ENCODE measurements at places on chromosomes 5 and 9.

DNA sequence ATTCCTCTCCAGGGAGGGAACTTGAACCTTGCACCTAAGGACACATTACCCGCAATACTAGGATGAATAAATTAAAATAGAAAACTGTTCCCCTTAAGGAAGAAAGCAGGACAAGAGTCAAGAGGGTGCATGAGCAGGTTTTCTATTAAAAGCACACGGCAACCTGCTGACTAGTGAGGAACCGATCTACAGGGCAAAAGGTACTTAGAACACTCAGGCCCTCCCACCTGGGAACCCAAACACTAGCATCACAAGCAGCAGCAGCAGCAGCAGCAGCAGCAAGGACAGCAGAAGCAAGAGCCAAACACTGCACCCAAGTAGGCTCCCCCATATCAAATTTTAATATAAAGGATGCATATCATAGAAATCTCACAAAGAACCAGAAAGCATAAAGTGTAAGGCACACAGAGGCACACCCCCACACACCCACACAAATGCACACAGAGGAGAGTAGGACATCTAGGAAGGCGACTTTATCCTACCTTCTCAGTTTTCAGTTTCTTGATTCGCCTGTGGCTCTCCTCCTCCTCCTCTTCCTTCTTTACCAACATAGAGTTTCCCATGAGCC, 2.8 kb downstream of the ZNF608 start:
- DNase-seq, result no peak

DNA sequence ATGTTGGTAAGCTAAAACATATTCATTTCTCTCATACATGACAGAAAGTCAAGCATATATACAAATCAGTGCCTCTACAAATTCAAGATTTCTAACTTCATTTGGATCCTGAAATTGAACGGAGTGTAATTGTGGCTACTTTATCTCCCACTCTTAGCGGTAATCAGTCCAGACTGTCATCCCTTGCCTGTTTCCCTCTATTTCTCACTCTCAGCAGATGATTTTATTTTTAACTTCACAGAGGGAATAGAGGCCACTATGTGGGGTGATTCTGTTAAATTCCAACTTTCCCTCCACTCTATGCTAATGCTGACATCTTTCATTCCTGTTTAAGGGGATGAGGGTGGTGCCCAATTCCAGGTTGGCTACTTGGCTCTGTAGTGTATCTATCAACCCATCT, 153.8 kb upstream of the KCNN2 start:
- DNase-seq, result no peak

- no peak for DNase-seq
Measured at GRCh38 chr5:88837817-88838216, 45.2 kb downstream of the MEF2C start.

DNA sequence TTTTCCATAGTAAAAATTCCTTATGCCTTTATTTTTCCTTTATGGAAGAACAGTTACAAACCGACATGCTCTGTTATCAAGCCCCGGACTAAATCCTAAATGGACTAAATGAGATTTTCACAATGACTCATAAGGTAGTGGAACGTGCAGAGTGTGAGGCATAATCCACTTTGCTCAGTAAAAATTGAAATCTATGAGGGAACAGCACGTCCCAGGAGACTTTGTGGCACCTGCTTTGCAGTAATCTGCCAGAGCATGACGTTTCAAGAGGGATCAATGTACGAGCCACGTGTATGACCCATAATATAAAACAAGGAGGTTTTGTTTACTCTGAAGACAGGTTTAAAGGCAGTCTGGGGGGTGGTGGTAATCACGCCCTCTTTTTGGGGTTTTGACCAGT, 83.8 kb upstream of the GNA14 start:
- no peak for DNase-seq

DNA sequence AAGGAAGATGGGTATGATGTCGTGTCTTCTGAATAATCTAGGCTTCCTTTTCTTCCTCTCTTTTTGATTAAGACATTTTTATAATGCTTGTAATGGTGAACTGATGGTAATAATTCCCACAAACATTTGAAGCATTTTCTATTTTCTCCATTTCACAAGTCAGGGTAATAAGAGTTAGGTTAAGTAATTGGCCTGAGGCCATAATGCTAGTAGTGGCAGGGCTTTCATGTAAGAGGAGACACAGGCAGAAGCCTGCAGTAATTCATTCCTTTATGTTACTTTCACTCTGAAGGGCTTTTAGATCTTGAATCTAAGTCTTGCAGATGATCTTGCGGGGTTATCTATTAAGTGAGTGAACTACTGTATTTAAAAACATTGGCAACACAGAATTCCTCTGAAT, 374.9 kb downstream of the MAT2B start:
- DNase-seq, result peak; percentile 37

DNA sequence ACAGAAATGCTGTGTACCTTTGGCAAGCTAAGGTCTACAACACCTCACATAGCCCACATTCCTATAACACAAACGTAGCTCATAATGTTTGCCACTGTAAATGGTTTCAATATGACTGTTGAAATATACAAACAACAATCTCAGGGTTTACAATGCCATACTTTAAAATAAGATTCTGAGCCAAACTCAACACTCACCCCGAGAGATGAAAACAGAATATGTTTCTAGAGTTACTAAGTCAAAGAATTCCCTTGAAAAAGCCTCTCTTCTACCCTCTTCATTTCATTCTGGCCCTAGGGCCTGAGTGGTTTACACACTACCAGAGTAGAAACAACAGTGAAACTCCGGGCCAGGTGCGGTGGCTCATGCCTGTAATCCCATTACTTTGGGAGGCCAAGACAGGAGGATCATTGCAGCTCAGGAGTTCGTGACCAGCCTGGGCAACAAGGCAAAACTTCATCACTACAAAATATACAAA, 72.6 kb downstream of the MYO10 start:
- no peak for DNase-seq
